Fibroblast of skin of right biceps (primary cell): ENCODE measurements at places on chromosomes 13 and 19.

GRCh38 chr19:33402421-33403220 is 29.1 kb downstream of the CEBPG start:
- DNase-seq, result no peak

DNA sequence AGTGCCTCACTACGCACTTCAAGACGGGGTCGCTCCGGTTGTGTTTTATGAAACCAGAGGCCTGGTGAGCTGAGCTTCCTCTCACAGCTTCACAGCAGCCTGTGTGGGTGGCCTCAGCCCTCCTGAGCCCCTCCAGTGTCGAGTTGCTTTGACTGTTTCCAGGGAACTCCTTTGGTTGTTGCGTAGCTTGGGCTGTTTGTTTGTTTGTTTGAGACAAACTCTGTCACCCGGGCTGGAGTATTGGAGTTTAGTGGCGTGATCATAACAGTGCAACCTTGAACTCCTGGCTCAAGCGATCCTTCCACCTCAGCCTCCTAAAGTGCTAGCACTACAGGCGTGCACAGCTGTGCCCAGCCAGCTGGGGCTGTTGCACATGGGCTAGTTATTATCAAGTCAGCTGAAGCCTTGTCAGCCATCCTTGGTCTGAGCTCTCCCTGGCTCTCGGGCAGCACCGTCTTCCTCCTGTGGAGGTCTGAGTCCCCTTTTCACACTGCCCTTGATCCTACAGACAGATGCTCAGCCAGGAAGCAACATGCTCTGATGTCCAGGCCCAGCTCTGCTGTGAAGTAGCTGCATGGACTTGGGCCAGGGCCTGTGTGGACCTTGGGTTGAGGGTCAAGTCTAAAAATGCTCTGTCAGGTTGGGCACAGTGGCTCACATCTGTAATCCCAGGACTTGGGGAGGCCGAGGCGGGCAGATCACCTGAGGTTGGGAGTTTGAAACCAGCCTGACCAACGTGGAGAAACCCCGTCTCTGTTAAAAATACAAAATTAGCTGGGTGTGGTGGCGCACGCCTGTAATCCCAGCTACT is 10.2 kb downstream of the DOT1L start:
- no peak for DNase-seq

- DNase-seq, result peak; percentile 41
These were observed 930.3 kb upstream of the PCDH9 start for GRCh38 chr13:68160466-68160865.

- DNase-seq, result no peak
These were observed 1.6 kb downstream of the SPINT2 start for GRCh38 chr19:38265921-38266429.

- no peak for DNase-seq
These were observed 13.3 kb downstream of the SLC27A5 start for GRCh38 chr19:58498316-58499020.

DNA sequence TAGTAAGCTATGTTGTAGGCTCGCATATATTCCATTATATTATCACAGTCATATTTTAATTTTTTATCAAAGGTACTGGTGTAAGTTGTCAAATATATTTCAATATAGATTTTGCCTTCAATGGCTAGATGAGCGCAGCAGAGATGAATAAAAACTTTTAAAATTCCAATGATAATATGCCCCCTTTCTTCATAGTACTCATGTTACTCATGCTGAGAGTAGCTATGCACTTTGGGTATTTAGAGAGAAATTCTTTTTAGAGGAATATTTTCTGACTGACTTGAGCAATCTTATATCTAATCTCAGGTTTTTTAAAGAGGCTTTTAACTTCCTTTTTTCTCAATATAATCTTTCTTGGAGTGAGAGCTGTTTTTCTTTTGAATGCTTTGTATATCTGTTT is 11.4 kb downstream of the ZNF254 start:
- no peak for DNase-seq

- no peak for DNase-seq
These were observed 9.9 kb downstream of the CCDC124 start for GRCh38 chr19:17942582-17943273.

DNA sequence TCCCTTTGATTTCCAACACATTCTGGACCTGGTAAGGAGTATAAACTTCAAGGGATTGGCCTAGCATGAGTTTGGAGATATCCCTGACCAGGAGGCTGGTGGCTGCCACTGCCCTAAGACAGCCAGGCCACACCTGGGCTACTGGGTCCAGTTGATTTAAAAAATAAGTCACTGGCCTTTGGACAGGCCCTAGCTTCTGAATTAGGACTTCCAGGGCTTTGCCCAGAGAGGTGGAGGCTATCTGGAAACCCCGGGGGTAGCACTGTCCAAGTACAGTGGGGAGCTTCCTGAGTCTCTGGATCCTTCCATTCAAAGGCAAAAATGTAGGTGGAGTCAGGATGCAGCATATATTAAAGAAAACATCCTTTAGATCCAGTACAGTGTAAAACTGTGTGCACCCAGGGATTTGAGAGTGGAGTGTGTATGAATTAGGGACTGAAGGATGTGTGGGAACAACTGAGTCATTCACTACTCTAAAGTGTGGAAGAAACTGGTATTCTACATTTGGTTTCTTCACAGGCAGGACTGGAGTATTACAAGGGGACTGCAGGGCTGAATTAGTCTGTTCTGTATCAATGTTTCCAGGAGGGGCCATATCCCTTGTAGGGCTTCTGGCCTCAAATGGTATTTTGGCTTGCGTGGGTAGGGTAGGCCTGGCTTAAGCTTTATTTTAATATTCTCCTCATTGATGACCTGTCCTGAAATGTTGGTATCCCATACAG is 14.8 kb upstream of the FCGBP start:
- DNase-seq, result no peak

DNA sequence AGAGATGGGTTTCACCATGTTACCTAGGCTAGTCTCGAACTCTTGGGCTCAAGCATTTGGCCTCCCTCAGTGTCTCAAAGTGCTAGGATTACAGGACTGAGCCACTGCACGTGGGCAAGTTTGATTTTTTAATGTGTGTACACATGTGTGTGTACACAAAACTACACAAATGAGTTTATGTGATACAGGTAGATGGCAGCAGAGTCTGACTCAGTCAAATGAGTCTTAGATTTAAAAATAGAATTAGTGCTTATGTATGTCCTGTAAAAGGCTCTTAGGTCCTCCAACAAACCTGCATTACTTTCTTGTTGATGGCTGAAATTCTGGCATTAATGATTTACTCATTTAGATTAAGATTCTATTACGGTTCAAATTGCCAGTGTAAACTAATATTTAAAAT is 293.7 kb downstream of the PCDH17 start:
- DNase-seq, result no peak

DNA sequence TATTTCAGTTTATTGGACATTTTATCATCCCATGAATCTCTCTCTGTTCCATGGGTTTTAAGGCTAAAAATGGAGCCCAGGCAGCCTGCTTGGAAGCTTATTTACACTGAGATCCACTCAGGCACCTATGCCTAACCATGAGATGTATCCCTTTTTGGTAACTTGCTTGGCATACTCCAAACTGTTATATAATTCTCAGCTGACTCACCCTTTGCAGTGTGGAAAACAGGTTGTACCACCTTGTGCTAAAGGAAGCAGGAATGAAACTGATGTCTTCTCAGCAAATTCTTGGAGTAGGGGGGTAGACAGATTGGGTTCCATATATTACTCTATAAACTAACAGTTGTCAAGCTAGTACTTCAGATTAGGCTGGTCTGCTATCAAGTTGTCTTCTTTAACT is 483.6 kb downstream of the KLF5 start:
- DNase-seq, result no peak

DNA sequence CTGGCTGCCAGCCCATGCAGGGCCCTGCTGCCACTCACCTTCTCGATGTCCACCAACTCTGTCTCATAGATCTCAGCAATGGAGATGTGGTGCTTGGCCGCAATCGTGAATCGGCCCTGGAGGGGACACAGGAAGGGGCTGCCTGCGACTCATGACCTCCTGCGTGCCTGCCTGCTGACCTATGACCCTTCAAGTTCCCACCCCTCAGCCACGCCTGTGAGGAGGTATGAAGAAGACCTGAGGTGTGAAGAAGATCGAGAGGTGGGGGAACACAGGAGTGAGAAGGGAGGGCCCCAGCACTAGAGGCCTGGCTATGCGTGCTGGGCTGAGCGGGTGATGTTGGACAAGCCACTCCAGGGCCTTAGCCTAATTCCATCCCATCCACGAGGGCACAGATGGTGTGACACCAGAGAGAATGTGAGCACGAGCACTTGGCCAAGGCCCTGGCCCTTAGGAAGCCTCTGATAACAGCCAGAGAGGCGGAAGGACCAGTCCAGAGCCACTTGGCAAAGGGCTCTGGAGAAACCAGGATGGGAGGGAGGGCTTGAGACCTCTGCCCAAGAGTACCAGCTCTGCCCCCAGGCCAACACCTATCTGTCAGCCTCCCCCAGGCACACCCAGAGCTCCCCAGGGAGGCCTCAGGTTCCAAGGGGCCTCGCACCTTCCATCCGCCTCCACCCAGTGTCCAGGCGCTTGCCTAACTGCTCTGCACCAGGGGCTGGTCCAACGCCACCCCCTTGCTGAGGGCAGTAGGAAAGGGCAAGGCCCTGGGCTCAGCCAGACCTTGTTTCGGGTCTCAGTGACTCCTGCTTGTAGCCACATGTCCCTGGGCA is 9.6 kb upstream of the KPTN start:
- DNase-seq, result no peak

- no peak for DNase-seq
These were observed 36.4 kb downstream of the RCBTB2 start for GRCh38 chr13:48496271-48497161.

DNA sequence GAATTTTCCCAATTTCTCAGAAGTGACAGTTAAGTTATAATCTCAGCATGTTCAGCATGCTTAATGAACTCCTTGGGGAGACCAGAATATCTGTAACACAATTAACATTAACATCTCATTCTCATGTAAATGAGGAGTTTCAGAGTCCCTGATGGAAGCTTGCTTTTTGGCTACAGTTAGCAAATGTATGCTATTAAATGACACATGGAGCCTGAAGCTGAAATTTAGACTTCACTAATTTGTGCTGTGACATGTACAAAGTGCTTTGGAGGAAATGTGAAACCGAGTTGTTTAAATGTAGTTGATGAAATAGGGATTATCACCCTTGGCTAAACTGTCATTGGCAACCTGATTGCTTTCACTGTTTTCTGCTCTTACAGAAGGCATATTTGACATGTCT is 2265.1 kb upstream of the PCDH20 start:
- no peak for DNase-seq

DNA sequence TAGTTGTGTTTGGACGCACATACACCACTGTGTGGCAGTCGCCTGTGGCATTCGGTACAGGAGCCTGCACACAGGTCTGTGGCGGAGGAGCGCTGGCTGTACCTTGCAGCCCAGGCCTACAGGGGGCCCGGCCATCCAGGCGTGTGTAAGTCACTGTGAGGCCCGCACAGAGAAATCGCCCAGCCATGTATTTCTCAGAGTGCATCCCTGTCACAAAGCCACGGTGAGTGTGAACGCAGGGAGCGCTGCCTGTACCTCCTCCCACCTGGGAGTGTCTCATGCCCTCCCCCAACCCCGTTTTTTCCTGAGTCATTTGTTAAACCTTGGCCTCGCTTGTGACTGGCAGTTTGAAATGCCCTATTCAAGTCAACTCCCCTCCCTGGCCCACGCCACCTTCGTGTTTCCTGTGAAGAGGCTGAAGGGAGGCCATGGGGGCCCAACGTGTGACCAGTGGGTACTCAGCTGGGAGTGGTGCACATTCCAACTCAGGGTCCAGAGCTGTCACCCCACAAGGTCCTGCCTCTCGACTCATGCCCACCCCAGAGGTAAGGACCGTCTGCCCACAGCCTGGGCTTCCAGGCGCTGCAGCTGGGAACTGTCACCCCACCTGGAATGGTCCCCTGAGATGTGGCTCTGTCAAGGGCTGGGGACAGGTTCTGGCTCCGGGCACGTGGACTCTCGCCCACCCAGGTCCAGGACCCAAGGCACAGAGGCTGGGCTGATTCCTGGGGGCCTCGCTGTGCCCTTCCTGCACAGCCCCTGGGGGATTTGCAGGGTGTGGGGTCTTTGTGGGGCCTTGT is 11.6 kb upstream of the RASA3 start:
- no peak for DNase-seq

GRCh38 chr13:113110852-113111315 is 5.3 kb downstream of the F7 start:
- DNase-seq, result no peak

- no peak for DNase-seq
These were observed 319.9 kb downstream of the ATP8A2 start for GRCh38 chr13:25691654-25692053.

- no peak for DNase-seq
These were observed 36.0 kb downstream of the VAV1 start for GRCh38 chr19:6808494-6808893.

- no peak for DNase-seq
These were observed 48.7 kb downstream of the CCNE1 start for GRCh38 chr19:29860492-29860891.
